ENCODE measurements at places on chromosomes 13 and 19.

DNA sequence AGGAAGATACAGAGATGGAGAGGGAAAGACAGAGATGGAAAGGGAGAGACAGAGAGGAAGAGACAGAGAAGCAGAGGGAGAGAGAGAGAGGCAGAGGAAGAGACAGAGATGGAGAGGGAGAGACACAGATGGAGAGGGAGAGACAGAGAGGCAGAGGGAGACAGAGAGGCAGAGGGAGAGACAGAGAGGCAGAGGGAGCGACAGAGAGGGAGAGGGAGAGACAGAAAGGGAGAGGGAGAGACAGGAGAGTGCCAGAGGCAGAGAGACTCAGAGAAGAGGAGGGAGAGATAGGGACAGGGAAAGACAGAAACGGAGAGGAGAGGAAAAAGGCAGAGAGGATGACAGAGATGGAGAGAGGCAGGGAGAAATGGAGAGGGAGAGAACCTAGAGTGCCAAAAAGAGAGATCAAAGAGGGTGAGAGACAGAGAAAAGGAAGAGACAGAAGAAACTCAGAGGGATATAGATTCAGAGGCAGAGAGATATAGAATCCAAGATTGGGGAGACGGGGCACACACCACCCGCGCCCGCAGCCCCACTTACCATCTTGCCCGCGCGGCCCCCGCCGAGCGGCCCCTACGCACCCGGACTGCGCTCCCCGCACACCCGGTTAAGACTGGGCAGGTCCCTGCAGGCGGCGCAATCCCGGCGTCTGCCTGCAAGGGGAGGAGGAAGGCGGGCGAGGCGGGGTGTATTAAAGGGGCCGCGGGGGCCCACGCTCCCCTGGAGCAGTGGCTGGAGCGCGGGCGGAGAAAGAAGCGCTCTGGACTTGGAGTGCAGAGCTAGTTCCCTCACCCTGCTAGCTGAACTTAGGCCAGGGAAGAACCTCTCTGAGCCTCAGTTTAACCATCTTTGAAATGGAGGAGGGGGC, 10.7 kb downstream of the TM6SF2 start:
- DNase-seq, result no peak

GRCh38 chr13:113113846-113114271, 8.3 kb downstream of the F7 start:
- no peak for DNase-seq

DNA sequence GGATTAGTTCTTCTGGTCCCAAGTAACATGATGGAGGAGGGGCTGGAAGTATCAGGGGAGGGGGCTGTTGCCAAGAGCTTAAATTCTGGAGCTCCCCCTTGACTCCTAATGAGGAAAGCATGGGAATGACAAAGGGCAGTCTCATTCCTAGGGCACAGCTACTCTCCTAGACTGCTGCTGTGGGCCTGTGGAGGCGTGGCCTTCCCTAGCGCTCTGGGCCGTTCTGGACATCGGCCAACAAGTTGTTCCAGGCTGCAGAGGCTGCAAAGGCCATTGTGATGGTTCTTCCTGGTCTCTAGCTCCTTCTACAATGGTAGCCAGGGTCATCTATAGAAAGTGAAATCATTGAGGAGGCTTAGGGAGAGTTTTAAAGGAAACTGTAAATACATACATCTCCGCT, 916.6 kb downstream of the DIAPH3 start:
- no peak for DNase-seq

DNA sequence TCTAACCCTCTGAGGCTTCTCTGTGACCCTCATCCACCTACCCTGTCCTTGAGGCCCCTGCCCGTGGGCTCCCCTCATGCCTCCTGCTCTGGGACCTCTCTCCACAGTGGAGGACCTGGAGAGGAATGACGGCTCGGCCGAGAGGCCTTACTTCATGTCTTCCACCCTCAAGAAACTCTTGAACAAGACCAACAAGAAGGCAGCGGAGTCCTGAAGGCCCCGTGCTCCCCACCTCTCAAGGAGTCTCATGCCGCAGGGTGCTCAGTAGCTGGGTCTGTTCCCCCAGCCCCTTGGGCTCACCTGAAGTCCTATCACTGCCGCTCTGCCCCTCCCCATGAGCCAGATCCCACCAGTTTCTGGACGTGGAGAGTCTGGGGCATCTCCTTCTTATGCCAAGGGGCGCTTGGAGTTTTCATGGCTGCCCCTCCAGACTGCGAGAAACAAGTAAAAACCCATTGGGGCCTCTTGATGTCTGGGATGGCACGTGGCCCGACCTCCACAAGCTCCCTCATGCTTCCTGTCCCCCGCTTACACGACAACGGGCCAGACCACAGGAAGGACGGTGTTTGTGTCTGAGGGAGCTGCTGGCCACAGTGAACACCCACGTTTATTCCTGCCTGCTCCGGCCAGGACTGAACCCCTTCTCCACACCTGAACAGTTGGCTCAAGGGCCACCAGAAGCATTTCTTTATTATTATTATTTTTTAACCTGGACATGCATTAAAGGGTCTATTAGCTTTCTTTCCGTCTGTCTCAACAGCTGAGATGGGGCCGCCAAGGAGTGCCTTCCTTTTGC, 10.8 kb upstream of the ILF3 start:
- no peak for DNase-seq

DNA sequence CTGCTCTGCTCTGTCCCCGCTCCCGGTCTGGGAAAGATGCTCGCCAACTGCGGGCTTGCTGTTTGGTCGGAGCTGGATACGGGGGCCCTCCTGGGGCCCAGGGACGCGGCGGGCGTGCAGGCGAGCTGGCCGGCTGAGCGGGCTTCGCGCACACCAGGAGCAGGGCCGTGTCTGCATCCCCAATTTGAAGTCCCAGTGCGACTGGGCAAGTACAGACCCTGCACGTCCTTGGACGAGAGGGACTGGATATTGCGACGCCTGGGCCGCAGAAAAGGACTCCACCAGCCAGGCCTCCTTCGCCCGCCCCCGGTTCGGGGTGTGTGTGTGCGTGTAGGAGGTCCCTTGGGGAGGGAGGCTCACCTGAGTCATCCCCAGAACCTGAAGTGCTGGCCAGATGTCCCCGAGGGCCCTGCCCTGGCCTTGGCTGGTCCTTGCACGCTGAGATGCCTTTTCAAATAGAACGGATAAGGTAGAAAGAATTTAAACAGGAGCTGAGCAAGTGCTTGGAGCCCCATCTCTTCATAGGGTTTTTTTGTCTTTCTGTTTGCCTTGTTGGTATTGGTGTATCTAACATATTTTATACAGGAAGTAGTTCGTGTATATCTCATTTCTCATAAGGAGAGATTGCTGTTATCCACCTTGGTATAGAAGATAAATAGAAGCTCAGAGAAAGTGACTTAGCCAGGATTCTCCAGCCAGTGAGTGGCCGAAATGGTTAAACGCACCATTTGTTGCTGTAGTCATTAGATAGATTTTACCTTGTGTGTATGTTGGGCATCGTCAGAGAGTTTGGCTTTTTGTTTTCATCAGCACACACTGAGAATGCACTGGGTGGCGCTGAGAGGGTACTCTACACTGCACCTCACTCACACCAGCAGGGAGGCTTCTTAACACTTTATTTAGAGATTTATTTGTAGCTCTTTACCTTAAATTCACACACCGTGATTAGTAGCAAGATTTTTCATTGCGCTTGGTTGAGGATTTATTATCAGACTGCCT, 1.1 kb downstream of the NAXD start:
- peak; percentile 79 for DNase-seq

- no peak for DNase-seq
These were observed 29.3 kb downstream of the ZNF566 start for GRCh38 chr19:36460046-36460445.

- no peak for DNase-seq
These were observed 24.1 kb downstream of the RFX2 start for GRCh38 chr19:6086068-6086788.

GRCh38 chr13:35163674-35164073, 221.6 kb downstream of the NBEA start:
- DNase-seq, result no peak

GRCh38 chr19:44955505-44956439, 592 bp downstream of the CLPTM1 start:
- no peak for DNase-seq

DNA sequence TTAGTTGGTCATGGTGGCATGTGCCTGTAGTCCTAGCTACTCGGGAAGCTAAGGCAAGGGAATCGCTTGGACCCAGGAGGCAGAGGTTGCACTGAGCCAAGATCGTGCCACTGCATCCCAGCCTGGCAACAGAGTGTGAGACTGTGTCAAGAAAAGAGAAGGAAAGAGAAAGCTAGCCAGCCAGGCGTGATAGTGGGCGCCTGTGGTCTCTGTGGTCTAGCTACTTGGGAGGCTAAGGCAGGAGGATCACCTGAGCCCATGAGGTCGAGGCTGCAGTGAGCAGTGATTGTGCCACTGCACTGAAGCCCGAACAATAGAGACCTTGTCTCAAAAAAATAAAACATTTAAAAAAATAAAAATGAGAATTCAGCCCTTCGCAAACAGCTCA, 33.3 kb downstream of the TIMM13 start:
- DNase-seq, result no peak

DNA sequence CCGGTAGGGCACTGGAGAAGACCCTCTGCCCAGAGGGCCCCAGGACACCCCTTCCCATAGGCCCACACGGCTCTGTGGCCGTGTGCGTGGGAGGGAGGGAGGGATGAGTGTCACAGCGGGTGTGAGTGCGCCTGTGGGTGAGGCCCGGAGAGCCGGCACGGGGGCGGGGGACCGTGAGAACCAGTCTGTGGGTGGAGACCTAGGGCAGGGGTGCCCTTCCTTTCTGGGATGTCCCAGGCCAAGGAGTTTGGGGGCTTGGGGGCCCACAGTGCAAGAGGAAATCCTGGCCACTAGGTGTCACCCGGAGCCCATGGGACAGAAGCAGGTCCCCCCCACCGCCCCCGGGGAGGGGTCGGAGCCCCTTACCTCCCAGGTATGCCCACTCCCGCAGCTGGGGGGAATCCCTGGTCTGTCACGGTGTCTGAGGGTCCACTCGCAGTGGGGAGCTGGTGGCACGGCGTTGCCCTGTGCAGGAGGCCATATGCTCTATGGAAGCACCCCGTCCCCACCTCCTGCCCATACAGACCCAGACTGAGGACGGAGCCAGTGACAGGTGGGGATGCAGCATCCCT, 16.0 kb upstream of the SLC7A10 start:
- DNase-seq, result no peak

DNA sequence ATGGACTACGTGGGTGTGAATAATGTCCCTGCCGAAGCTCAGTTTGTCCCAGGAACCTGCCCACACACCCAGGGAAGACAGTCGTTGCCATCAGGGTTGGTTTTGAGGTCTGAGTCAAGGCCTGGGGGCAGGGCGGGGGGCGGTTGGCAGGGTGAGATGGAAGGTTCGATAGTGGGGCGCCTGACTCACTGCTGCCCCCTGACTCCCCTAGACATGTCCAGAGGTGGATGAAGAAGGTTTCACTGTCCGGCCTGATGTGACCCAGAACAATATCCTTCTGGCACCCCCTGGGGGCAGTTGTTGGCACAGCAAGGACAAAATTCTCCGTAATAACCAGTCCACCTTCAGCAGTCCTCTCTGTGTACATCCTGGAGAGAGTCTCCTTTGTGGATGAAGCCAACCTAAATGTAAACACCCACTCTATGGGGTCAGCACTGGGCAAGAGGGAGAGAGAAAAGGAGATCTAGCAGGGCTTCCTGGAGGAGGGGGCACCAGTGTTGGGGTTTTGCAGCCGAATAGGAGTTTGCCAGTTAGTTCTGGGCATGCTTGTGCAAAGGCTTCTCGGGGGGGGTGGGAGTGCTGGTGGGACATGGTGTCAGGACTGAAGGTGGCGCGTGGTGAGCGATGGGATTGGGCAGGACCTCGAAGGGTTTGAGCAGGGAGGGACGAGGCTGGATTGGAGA, 19.6 kb upstream of the B3GNT3 start:
- no peak for DNase-seq

GRCh38 chr13:109465148-109465547, 321.2 kb downstream of the IRS2 start:
- no peak for DNase-seq

Data from T-helper 2 cell (primary cell).